ENCODE measurements at places on chromosomes 12 and 14. TPM values are rescaled to one million over a fixed set of nuclear protein-coding genes. Genes with fewer than 3 reads are reported as not detected.

The SPSB2 gene
- polyA plus RNA-seq, result 11.9 TPM

The USP15 gene
- polyA plus RNA-seq, result 54.6 TPM

The DMAC2L gene
- polyA plus RNA-seq, result 18.3 TPM

The TMPRSS12 gene
- polyA plus RNA-seq, result not detected

The PPP4R3A gene
- 57.5 TPM for polyA plus RNA-seq

The PCED1B gene
- not detected for polyA plus RNA-seq

The SLC5A8 gene
- polyA plus RNA-seq, result not detected

The SLC17A8 gene
- polyA plus RNA-seq, result 1.4 TPM

The RASSF8 gene
- 1.4 TPM for polyA plus RNA-seq

The CD9 gene
- 231 TPM for polyA plus RNA-seq

The CCDC196 gene
- 0.03 TPM for polyA plus RNA-seq

The PLCZ1 gene
- not detected for polyA plus RNA-seq

The RNASE3 gene
- polyA plus RNA-seq, result not detected

The M6PR gene
- polyA plus RNA-seq, result 169 TPM

The TXNDC16 gene
- 0.81 TPM for polyA plus RNA-seq

The EML5 gene
- polyA plus RNA-seq, result 0.70 TPM

The NPAS3 gene
- 0.62 TPM for polyA plus RNA-seq

The ALDH1L2 gene
- 1.7 TPM for polyA plus RNA-seq

The IFT81 gene
- 3.8 TPM for polyA plus RNA-seq

The PTGDR gene
- polyA plus RNA-seq, result 0.25 TPM

The TRPV4 gene
- polyA plus RNA-seq, result not detected

The FOXM1 gene
- 3.8 TPM for polyA plus RNA-seq

The CLEC9A gene
- not detected for polyA plus RNA-seq

The MGST1 gene
- polyA plus RNA-seq, result 63.5 TPM

Data from small intestine (tissue), 16 donors.